ENCODE measurements at places on chromosomes 1 and 21.

DNA sequence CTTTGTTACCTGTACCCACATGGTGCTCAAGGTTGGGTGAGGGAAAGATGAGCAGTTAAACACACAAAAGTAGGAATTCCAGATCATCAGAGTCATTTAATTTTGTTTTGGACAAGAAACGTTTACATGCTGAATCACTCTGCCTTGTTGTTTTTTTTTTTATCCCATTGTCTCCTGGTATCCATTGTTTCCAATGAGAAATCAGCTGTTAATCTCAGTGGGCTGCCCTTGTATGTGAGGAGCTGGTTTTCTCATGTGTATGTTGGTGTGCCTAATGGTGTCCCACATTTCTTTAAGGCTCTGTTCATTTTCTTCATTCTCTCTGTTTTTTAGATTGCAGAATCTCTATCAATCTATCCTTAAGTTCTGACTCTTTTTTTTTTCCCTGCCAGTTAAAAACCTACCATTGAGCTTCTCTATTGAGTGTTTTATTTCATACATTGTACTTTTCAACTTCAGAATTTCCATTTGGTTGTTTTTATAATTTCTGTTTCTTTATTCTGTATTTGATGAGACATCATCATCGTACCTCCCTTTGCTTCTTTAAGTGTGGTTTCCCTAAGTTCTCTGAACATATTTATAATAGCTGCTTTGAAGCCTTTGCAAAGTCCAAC lies 8.8 kb upstream of the OBSCN start:
- no peak for DNase-seq

- no peak for DNase-seq
Measured at GRCh38 chr1:94772845-94773244, 47.3 kb upstream of the SLC44A3 start.

DNA sequence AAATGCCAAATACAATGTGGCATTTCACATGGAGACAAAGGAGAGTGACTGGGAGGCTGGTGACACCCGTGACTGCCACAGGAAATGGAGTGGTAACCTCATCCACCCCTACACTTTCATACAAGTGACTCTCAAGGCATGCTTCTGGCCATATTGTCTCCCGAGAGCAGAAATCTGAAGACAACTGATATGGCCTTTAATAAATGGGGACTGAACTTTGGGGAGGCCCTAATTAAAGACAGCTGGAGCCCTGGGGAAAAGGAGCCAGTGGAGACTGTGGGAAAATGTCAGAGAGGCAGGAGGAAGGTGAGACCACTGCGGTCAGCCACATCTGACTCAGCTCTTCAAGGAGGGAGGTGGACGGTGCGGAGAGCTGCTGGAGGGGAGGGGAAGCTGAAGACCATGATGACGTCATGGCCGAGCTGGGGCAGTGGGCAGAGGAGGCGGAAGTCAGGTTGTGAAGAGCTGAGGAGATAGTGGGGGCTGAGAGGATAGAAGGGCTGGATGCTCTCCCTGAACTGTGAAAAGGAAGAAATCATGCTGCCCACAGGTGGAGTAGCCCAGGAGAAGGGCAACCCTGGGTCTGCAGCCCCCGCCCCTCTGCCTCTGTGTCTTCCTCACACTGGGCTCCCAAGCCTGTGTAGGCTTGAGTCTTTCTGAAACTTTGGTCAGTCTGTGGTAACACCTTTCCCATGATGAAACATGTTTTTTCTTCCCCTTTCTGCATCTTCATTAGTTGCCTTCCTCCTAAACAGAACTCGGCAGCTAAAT lies 14.0 kb upstream of the NCF2 start:
- peak; percentile 92 for DNase-seq

DNA sequence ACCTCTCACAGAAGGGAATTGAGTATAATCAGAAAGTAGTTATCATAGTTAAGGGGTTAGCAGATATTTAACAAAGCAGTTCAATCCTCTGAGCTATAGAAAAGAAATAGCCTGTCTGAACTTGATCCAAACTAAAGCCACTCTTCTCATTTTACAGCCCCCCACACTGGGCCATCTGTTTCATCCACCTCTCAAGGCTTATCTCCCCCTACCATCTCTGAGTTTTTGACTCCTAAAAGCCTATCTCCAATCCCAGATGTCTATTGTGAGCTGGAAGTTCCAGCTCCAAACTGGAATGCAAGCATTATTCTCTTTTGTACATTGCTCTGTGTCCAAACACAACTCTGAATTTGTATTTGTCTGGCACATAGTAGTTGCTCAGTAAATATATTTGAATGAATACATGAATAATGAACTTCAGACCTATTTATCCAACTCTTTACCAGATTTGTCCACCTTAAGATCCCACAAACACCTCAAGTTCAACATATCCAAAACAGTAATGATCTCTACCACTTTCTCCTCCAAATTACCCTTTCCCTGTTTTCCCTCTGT lies 98.1 kb downstream of the PLPP3 start:
- DNase-seq: no peak

DNA sequence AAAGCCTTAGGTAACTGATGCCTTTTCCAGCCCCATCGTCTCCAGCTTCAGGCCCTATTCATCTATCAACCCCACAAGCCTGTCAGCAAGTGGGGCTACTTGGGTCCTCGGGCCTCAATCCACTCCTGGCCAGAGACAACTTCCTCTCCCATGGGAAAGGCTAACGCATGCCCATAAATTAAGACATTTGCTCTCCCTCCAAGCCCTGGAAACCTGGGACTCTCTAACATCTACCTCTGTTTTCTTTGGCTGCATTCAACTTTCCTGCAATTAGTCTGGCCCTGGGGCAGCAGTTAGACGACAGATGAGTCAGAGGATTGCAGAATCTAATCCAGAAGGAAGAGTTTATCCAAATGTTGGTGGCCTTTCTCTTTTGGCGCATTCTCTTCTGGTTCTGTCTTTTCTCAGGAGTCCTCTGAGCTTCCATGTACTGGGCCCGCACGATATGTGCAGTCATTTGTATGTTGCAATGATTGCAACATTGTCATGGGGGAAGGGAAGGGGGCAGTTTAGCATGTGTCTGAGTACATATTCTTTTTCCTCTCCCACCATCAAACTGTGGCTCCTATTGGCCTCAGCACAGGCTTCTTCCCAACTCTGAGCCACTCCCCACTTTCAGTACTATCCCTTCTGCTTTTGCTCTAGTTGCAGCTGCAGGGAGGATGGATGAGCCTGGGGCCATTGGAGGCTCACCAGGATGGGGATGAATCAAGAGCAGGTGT lies 54.4 kb downstream of the NAV1 start:
- peak; percentile 67 for DNase-seq

GRCh38 chr1:156691191-156691590 lies 14.0 kb upstream of the NES start:
- no peak for DNase-seq

- peak; percentile 84 for DNase-seq
Measured at GRCh38 chr1:220876511-220877376, 2.5 kb upstream of the HLX start.

DNA sequence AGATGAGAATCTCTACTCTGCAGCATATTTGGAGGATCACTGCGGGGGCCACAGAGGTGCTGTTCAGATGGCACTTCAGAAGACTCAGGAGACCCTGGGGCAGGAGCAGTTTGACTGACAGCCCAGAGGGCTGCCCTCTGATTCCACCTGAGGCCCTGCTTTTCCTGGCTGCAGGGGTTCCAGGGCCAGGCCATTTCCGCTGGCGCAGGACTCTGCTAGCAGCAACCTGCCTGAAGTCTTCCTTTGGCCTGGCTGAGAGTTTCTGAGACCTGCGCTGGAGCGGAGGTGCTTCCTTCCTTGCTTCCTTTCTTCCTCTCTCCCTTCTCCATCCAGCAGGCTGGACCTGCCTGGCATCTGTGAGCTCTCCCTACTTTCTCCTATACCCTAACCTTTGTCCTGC lies 11.8 kb downstream of the PCSK9 start:
- DNase-seq: no peak
